Activated CD4-positive, alpha-beta T cell treated with anti-CD3 and anti-CD28 coated beads for 4 hours (primary cell): ENCODE measurements at places on chromosomes 7 and 10.

- DNase-seq, result peak; percentile 11
Measured at GRCh38 chr10:123573236-123574108, 92.7 kb upstream of the GPR26 start.

DNA sequence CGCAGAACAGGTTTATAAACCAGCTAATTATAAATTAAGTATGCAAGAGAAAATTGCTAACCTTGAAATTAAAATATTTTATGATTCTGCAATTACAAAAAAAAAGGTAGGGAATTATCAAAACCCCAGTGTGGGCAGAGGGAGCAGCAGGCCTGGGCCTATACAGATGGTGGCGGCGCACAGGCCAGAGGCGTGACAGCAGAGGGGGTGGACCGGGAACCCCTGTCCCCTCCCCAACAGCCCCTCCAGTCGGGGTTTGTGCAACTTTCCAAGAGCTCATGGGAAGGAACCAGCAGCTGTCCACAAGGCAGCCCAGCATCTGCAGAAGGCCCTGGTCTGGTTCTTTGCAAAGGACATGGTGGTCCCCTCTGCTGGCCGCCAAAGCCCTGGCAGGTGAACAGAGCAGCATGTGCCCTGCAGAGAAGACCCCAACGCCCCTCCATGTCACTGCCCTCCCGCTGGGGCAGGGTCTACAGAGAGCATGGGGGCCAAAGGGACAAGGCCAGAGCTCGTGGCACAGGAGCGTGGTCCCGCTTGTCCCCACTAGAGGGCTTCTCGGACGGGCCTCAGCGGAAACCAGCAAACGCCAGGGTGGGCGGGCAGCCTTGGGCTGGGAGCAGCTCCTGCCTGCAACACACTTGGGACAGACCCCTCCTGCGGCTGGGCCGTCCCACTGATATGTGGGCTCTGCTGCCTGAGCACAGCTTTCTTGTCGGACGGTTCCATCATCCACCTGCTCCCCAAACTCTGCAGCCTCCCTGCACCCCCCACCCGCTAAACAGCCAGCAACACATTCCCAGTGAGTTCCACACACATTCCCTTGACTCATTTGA is 75.1 kb downstream of the EBF3 start:
- peak; percentile 5 for DNase-seq

DNA sequence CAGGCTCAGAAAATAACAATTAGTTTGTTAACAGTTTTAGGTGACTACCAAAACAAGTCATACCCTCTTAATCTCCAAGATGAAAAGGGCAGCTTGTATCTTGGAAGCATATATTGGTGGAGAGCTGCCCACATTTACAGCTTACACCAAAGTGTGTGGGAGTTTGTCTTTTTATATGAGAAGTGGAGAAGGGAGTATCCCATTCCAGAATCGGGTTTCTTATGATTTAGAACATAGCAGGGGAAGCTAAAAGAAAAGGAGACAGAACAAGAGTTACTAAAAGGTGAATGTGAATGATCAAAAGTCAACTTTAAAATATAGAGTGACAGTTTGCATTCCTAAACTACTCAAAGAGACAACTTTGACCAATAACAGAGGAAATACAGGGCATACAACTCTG is 338.6 kb upstream of the VWC2 start:
- DNase-seq, result no peak

DNA sequence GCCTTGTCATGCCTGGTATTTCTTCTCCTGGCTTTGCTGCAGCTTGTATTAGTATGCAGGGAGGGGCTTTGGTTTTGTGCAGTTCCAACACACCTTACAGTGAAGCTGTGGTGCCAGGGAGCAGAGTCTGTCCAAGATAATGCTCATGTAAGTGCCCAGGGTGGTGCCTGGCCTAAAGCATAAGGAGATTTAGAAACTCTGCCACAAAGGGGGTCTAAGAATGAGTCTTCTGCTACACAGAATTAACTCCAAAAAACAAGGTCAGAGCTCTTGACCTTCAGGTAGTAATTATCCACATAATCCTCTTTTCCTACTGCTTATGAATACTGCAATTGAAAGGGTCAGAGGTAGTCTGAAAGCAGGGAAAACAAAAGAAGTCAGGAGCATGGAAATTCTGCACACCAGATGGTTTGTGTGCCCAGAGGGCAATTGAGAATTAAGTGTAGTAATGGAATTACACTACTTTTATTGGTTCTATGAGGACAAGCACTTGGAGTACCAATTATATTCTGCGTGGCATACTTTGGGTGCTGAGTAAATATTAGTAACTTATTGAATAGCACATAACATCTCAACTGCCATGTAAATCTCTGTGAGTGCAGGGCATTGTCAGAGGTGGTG is 121.5 kb downstream of the KAT6B start:
- DNase-seq, result no peak

- no peak for DNase-seq
Measured at GRCh38 chr7:111043561-111043960, 47.4 kb upstream of the LRRN3 start.

DNA sequence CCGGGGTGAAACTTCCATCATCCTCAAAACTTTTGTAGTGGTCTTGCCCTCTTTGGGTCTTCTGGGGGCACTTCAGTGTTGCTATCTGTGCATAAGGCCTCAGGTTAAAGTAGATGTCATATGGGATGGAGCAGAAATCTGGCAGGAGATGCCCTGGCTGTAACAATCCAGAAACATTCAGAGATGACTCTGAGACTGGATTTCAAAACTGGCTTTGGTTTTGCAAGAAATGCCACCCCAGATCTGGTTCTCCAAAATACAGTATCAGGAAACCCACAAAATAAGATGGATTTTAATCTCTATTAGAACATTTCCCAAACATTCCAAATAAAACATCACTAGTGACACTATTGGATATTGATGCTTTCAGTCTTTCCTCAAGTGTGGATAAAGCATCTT is 191.5 kb downstream of the REEP3 start:
- DNase-seq, result no peak
